LHCN-M2 (cell line): ENCODE measurements at places on chromosomes 4 and X.
A peak's percentile ranks its signal among the peaks of the same experiment; 100 is the strongest.

GRCh38 chrX:93332329-93332728, 341.0 kb downstream of the NAP1L3 start:
- DNase-seq, result no peak

DNA sequence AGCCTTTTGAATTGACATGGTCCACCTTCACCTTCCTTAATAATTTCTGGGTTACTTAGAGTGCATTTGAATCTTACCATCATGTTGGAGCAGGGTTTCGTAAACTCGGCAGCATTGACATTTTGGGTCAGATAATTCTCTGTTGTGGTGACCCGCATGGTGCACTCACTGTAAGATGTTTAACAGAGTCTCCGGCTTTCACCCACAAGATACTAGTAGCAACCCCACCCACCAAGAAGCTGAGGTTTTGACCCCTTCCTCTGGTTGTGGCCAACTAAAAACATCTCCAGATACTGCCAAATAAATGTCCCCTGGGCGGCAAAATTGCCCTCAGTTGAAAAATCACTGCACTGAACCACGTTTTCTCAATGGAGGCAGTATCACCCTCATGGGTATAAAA, 62.7 kb downstream of the CHST7 start:
- DNase-seq, result no peak

GRCh38 chr4:85399270-85399669, 75.7 kb upstream of the ARHGAP24 start:
- DNase-seq, result peak; percentile 7

- DNase-seq, result peak; percentile 58
Observed at GRCh38 chrX:150429594-150429993, 66.5 kb downstream of the MAMLD1 start.

DNA sequence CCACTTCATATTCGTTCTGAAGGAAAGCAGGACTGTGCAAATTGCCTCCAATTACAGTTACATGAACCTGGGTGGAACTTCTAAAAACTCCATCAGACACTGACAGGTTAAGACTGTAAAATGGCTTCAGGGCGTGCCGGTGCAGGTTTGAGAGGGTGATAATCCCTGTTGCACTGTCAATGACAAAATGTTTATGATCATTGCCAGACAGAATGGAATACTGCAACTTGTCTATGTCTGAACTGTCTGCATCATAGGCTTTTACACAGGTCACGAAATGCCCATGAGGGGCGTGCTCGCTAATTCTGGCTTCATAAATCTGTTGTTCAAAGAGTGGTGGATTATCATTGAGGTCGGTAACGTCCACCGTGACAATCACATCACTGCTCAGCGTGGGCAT, 63.7 kb upstream of the MTNR1A start:
- DNase-seq, result no peak

DNA sequence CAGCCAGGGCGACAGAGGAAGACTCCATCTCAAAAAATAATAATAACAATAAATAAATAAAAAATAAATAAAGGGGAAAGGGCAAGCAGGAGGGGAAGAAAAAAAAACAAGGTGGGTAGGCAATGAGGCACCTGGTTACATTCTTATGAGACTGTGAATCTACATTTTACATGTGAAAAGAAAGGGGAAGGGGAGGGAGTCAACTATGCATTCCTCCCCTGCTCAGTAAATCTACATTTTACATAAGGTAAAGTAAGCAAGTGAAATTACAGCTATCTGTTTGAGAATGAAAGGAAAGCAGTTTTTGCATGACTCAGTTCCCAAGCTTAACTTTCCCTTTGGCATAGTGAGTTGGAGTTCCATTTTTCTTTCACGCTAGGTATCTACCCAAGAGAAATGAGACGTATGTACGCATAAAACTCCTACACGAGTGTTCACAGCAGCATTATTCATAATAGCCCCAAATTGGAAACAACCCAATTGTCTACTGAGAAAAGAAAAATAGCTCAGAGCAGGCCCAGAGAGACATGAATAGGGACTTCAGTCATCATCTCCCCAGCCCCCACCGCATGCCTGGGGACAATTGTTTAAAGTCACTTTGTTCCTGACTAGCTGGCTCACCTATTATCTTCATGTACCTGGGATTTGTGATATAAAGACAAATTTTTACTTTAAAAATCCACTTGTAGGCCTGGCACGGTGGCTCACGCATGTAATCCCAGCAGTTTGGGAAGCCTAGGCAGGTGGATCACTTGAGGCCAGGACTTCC, 52.4 kb downstream of the DDX3X start:
- no peak for DNase-seq

- DNase-seq, result no peak
Observed at GRCh38 chr4:101039367-101039766, 308.0 kb downstream of the PPP3CA start.
